Stomach (tissue), 19 donors: ENCODE measurements at places on chromosomes 2 and 18. TPM values are rescaled to one million over a fixed set of nuclear protein-coding genes. Genes with fewer than 3 reads are reported as not detected.
A peak's percentile ranks its signal among the peaks of the same experiment; 100 is the strongest.

- DNase-seq = no peak
Measured at GRCh38 chr18:73462092-73462491, 594.3 kb upstream of the NETO1 start.

DNA sequence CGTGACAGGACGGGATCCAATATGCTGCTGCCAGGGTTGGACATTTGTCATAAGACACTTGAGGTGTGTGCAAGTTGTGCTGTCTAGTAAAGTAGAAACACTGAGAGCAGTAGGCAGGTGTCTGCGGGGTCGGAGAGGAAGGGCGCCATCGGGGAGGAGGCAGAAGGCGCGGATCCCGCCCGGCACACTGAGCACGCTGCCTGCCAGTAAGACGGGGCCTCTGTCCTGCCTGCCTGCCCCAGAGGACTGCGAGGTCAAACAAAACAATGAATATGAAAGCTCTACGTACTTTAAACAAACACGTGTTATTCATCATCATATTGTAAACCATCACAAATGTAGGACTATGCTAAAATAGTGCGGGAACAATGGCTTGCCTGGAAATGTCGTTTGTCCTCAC lies 349.3 kb upstream of the SALL3 start:
- peak; percentile 9 for DNase-seq

DNA sequence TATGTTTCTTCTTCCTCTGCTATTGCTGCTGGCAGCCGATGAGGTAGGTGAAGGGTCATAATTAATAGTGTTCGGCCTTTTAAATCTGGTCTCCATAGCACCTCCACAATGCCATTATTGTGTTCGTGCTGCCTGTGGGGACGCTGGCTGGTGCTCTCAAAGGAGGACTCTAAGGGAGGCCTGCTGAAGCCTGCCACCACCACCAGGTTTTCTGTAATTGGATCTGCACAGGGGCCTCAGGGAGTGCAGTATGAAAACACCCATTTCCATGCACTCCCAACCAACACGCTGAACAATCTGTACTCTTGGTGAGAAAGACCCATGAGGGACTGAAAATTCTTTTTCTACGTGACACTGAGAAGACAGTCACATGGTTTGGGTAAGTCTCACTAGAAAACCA lies 17.6 kb upstream of the CLIP4 start:
- DNase-seq = no peak

DNA sequence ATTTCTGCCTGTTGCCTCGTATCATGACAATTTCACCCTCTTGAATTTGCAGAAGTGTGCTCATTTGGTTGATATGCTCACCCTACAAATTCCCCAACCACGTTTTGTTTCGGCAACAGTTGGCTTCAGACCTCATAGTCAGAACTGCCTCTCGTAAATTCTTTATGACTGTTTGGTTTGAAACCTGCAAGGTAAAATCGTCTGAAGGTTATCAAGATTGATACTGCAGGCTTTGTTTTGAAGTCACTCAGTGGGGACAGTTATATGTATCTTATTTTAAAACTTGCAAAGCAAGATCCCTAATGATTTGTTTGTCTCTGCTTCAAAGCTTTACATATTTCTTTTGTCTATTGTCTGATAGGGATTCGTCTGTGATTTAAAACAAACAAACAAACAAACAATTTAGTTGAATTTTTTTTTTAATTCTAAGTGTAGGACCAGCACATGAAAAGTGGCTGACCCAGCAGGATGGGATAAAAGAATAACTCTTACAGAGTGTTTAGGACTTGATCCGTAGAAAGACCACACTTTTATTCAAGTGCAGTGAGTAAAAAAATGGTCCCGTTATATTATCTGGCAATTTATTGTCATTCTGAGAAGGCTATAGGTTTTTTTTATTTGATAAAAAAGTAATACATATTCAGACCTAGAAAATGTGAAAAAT lies 45.7 kb upstream of the MYCN start:
- DNase-seq = no peak

DNA sequence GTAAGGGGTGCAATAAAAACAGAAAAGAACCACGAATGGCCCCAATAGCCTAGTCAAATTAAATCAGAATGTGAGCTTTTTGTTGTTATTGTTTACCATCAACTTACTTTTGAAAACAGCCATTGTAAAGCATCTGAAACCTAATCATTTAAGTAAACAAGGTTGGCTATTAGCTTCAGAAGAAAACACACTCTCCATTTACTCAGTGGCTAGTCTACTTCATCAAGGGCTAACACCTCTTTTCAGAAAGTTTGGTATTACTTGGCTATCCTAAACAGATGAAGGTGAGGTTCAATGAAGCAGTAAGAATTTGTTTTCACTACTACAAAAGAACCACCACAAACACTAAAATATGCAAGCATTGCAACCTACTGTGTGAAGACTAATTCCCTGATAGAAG lies 398.0 kb downstream of the CDH2 start:
- no peak for DNase-seq

DNA sequence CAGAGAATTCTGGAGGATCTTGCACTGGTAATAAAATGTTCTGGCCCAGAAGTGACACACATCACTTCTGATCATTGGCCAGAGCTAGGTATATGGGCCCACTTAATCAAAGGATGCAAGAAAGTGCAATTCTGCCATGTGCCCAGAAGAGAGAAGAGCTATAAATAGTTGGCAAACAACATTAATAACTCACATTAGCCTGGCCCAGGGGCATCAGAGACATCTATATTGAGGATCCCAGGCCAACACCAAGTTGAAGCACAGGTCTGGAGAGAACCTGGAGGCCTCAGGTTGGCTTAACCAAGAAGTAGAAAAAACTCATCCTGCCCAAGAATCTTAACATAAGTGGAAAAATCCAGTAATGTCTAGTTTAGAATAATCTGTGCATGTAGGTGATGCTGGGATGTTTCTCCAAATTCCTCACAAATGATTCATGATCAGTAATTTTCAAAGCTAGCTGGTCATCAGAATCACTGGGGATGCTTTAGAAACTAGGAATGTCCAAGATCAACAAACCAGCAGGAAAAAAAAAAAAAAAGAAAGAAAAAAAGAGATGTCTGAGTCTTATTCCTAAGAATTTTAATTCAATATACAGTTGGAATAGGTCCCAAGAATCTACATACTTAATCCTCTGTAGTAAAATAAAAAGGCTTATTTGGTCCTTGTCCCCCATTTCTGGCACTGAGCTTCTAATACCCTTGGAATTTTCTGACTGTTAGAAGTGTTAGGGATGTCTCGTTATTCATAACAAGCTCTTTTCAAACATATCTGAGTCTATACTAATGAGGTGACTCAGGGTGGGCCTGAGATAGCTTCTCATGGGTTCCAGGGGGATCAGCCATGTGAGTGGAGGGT lies 35.0 kb upstream of the EVA1A start:
- DNase-seq = no peak

DNA sequence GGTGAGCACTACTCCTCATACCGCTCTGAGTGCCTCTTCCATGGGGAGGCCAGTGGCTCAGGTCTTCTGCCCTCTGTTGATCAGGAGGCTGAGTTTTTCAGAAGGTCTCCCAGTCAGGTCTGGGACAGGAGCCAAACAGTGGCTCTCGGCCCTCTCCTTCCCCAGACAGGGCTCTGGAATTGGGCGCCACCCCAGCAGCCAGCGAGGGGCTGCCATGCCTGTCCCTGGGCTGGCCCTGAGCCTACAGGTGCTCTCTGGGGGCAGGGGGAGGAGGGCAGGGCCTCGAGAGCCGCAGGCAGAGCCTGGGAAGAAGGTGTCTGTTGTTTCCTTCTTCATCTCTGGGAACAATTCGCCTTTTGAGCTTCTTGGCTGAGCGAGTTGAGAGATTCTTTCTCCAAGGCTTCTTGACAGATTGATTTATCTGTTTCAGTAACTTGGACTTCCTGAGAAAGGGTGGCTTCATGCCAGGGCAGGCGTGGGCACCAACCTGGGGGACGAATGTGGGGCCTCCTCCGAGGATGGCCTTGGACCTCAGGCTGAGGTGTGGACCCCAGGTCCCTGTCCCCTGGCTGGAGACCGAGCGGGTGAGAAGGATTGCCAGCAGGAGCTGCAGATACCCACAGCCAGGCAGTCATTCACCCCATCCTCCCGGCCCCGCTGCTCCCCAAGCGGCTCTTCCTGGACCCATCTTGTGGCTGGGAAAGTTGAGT lies 64.7 kb upstream of the GLI2 start:
- no peak for DNase-seq

- no peak for DNase-seq
Measured at GRCh38 chr2:102147935-102148334, 5.4 kb downstream of the IL1R1 start.

GRCh38 chr2:63344575-63345284 lies 243.5 kb downstream of the WDPCP start:
- DNase-seq = no peak

GRCh38 chr2:149616681-149617456 lies 29.3 kb upstream of the MMADHC start:
- DNase-seq = no peak

GRCh38 chr2:102376052-102376591 lies 20.5 kb downstream of the IL18R1 start:
- DNase-seq = no peak

DNA sequence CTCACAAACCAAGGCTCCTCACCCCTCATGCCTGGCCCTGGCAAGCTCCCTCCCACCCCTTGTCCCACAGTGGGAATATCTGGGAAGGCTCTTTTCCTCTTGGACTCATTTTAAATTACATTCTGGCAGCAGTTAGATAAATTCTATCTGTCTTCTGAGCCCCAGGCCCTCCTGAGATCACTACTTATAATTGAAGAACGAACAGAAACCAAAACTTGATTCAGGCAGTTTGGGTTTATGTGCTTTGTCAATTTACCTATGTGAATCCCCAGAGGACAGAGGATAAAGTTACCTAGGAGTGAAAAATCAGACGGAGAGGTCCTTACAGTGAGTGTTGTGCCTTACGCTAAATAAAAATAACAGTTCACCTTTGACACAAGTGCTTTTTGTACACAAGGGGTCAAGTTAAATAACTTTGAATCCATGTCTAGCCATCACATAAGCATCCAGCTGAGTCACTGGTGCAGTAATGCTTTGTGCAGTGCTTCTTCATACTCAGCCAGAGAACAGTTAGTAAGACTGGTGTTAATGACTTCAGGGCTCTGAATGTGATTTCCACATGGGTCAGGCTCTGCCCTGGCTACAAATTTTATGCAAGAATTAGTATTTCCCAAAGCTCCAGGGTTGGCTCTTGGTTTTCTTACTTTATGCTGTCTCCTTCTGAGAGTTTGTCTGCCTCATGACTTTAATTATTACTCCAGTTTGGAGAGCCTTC lies 329.3 kb downstream of the INSIG2 start:
- DNase-seq = no peak

- no peak for DNase-seq
Measured at GRCh38 chr2:202030691-202031090, 3.0 kb upstream of the FZD7 start.

GRCh38 chr18:3879836-3880120 lies 429.8 kb downstream of the TGIF1 start:
- DNase-seq = no peak

GRCh38 chr18:35326695-35327387 lies 17.4 kb downstream of the ZNF24 start:
- no peak for DNase-seq

GRCh38 chr2:135074216-135074615 lies 22.1 kb downstream of the RAB3GAP1 start:
- peak; percentile 37 for DNase-seq

DNA sequence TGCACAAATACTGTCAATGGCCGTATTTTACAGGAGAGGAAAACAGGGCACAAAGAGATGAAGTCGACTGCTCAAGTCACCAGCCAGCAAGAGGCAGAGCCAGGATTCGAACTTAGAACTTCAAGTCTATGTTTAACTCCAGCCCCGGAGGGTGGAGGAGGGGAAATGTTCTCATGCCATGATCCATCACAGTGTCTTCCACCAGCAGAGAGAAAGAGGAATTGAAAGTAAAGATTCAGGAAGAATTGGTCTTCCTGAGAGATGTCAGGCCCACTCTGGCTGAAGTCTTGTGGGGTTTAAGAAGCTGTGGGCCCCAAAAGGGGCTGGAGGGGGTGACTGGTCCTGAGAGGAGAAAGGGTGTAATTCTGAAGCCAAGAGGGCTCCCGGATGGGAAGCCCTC lies 260.0 kb downstream of the TNS1 start:
- DNase-seq = no peak

DNA sequence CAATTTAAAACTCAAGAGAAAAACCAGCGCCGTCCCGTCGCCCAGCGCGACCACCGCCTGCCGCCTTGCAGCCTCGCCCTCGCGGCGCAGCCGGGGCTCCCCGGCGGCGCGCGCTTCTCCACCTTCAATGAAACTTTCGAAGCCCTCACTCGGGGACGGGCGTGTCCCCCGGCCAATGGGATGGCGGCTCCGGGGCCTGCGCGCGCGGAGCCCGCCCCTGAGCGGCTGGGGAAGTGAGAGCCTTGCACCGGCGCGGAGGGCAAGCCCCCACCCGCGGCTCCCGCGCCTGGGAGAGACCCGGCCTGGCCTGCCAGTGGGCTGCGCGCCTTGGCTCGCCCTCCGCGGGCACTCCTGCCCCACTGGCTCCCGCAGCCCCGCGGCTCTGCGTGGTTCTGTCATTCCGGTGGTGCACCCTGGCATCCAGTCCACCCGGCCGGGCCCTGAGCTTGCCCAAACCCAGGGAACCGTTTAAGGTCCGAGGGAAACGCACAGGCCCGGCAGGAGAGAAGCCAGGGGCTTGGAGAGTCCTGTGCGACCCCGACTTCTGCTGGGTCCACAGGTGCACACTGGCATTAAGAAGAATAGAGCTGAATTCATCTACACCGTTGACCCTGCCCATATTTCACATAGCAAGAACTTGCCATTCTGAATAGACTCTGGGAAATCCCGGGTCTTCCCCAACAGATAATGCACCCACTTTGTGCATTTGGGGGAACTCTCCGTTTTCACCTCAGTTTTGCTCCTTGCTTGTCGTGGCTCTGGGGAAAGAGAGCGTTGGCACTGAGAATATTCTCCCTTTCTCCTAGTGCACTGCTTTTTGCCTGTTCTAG lies at the start of gene PIEZO2:
TSS of gene PIEZO2 (minus strand) at position 129 of the 830 bp plus-strand sequence. CDS start 981 bp downstream, outside the sequence.
- peak; percentile 29 for DNase-seq

UPP2 gene
- total RNA-seq = not detected

LINC00305 gene
- not detected for total RNA-seq

SLC40A1 gene
- total RNA-seq = 104 TPM

SEC11C gene
- 41.7 TPM for total RNA-seq

HJURP gene
- total RNA-seq = 28.3 TPM

RFX8 gene
- total RNA-seq = not detected

PAX3 gene
- not detected for total RNA-seq

PROKR1 gene
- not detected for total RNA-seq

DPYSL5 gene
- total RNA-seq = not detected

CASP10 gene
- 28.0 TPM for total RNA-seq

EMILIN1 gene
- total RNA-seq = 89.2 TPM

POMC gene
- total RNA-seq = not detected

ASB18 gene
- total RNA-seq = not detected

GIGYF2 gene
- total RNA-seq = 117 TPM
